ENCODE measurements at places on chromosomes 1 and 21.
A peak's percentile ranks its signal among the peaks of the same experiment; 100 is the strongest.

DNA sequence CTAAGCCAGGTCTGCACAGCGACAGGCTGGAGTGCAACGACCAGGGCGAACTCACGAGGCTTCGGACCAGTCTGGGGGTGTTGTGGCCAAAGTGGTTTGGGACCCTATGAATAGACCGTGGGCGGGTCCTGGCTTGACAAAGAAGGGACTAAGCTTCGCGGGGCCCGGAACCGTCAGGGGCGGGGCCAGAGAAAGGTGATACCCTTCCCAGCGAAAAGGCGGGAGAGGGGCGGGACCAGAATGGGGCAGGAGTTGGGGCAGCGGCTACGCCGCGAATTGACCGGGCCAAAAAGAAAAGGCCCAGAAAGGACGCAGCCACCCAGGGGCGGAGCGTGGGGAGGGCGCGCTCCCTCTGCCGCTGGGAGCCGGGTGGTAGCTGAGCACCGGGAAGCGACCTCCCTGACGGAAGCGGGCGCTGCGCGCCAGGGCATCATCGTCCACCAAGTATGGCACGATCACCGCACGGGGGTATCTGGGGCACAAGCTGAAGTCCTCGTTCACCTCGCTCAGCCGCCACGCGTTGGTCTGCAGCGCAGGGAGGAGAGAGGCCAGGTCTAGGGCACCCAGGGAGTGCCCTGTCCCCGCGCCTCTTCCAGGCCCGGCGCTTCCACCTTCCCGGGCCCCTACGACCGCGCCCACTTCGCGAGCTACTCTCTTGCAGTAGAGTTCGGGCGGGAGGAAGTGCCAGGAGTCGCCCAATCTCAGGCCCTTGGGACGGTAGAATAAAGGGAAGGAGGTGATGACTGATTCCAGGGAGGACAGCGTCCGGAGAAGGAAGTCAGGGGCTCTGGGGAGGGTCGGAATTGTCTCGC, 6.7 kb upstream of the FAM167B start:
- no peak for DNase-seq

- peak; percentile 60 for DNase-seq
Measured at GRCh38 chr1:226870401-226871279, at the start of gene PSEN2. Gene PSEN2 (plus strand): TSS chr1:226870616. CDS start chr1:226881908, 11,292 bp downstream.

GRCh38 chr1:89922911-89923310, 72.0 kb upstream of the ZNF326 start:
- no peak for DNase-seq

- no peak for DNase-seq
Measured at GRCh38 chr1:77511440-77511840, 171.0 kb downstream of the ZZZ3 start.

DNA sequence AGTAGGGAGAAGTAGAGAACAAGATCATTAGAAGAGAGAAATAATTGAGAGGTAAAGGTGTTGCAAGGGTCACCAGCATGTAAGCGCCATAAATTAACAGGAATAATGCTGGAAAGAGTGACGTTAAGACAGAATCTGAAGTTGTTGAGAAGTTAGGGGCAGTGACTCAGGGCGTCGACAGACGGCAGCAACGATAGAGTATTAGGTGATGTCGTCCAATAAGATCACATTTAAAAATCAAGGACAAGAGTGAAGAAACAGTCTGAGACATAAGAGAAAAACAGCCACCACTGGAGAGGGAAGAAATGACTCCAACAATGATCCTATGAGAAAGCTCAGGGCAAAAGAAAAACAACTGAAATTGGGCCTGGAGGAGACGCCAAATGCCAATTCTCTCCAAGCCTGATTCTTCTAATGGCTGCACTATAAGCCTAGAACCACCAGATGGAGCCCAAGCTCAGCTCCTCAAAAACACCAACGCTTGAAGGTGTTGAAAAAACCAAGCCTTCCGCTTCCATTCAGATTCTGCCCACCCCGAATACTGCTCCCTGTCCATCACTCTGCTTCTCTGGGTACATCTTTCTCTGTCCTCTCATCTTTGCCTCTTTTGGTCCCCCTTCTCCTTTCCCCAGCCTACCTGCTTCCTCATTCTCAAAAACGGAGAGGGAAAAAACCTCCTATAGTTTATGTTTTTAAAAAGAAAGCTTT, 70.0 kb downstream of the LUZP1 start:
- peak; percentile 16 for DNase-seq

- no peak for DNase-seq
Measured at GRCh38 chr1:58939146-58939545, 155.3 kb upstream of the JUN start.

DNA sequence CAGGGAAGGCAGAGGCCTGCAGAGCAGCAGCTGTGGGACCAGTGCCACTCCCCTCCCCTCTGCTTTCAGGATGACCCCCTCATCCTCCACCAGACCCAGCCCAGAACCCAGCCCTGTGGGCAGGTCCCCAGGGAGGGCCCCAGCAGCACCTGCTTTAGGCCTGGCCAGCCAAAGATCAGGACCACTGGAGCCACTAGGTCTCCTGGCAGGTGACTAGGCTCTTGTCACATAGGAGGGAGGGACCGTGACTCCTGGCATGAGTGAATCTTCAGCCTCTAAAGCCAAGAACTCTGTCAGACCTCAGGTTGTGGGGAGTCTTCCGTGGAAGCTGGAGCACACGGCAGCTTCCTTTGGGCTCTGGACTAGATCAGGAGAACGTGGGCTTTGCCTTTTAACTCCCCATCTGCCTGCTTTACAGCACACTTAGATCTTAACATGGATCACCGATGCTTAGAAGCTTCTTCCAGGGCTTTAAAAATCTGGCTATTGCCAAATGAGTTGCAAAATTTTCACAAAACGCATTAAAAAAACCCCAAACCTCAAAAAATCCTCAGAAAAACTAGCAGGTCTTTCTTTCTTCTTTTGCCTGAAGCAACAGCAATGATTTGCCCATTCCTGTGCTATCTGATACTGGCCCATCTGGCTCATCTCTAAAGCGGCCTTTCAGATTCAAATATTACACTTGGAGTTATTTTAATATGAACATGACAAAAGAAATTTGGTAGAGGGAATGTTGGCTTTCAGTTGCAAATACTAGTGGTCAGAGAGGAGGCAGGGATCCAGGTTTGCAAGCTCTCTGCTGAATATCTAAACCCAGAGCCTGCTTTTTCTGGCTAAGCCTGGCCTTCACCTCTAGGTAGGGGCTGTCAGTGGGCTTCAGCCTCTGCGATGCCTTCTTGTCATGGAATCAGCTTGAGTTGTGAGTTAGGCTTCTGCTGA, 235.2 kb downstream of the SDCCAG8 start:
- DNase-seq: no peak

- no peak for DNase-seq
Measured at GRCh38 chr1:183920651-183921050, 115.7 kb downstream of the RGL1 start.

DNA sequence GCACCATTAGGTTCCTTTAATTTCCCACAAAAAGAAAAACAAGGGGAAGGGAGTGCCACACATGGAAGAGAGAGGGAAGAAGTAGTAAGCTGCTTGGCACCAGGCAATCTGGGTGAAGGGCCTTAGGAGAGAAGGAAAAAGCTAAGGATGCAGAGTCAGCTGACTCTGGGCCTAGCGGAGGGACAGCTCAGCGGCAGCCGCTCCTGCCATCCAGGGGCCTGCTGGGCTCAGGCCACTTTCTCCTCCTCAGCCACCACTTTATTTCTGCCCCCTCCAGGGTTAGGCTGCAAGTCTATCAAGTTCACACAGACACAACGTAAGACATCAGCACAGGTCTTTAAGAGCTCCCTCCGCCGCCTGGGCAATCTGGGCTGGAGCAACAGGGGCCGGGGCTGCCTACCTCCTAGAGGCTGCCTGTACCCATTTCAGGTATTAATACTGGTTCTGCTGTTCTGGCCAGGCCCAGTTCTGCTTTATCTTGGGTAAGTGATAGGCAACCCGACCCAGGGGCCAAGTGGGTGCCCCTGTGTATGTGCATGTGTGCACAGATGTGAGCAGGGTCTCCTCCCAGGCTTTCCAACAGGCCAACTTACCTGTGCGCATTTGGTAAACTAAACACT, 53.6 kb downstream of the SLC45A1 start:
- no peak for DNase-seq

GRCh38 chr1:155011004-155011416, 8.4 kb downstream of the ZBTB7B start:
- DNase-seq: no peak

DNA sequence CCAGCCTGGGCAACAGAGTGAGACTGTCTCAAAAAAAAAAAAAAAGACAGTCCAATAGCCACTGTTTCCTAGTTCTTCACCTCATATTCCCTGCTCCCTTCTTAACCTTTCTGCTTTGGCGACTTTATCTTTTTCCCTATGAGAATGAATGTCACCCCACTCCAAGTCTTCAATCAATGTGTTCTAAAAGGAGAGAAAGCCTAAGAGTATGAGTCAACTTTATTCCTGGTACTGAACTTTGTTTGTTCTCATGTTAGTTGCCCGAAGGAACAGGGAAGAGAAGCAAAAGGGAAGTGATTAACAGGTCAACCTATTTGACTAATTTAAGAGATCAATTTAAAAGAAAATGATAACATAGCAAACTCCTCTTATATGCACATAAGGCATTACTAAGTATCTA, 39.9 kb upstream of the SLC16A1 start:
- no peak for DNase-seq

GRCh38 chr1:8202182-8202905, 115.6 kb upstream of the SLC45A1 start:
- DNase-seq: no peak

- no peak for DNase-seq
Measured at GRCh38 chr1:205359771-205360565, 3.2 kb upstream of the KLHDC8A start.

DNA sequence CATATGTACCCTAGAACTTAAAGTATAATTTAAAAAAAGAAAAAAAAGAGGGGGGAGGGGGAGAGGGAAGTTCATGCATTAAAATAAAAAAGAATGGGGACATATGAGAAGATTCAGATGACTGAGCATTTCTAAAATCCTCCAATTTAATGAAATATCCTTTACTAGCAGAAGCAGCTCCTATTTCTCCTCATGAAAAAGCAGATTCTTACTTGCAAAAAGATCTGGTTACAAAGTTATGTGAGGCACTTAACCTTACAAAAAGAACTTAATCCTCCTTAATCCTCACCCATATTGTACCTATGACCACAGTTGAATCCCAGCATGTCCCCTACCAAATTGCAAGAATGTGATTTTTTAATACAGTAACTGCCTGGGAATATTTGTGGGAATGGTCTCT, 298.5 kb downstream of the SRGAP2C start:
- DNase-seq: no peak

DNA sequence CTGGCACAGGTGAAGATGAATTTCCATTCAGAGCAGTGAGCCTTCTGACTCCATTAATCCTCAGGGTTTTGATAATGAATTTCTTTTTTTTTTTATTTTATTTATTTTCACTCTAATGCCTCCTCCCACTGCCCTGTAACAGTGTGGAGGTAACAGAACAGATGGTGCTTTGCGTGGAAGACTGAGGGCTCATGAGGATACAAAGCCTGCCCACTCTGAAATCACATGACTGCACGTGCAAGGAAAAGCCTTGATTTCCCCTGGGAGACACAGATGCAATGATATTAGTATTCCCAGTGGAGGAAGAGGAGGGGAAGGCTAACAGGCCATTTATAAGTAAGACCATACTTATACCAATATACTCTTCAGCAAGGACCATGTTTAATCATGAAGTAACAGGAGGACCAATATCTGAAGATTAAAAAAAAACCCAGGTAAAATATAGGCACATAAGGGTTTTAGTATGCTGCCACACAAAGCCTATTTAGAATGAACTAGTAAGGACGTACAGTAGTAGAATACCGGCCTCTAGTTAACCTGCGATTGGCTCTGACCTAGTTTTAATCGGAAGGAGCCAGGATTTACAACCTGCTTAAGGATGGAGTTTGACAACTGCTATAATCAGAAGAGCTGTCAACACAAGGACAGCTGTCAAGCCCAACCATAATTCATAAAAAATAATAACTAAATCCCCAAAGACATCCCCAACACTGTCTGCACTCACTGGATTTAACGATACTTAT, 69.6 kb downstream of the LHX4 start:
- DNase-seq: no peak

DNA sequence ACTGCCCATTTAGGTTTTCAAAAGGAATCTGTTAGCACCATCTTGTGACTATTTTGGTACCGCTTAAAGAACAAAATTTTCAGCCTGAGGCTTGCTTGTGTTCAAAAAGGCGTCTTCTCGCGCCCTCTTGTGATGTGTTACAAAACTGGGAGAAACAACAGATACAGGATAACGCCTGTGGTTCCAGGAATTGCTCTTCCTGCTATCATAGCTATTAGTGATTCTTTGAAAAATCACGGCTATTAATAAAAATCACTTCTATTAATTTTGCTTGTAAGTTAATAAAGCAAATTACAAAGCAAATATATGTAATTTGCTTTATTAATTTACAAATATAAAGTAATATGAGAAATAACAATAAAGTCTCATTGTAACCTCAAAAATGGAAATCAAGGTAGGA, 82.2 kb upstream of the ABCD3 start:
- no peak for DNase-seq

DNA sequence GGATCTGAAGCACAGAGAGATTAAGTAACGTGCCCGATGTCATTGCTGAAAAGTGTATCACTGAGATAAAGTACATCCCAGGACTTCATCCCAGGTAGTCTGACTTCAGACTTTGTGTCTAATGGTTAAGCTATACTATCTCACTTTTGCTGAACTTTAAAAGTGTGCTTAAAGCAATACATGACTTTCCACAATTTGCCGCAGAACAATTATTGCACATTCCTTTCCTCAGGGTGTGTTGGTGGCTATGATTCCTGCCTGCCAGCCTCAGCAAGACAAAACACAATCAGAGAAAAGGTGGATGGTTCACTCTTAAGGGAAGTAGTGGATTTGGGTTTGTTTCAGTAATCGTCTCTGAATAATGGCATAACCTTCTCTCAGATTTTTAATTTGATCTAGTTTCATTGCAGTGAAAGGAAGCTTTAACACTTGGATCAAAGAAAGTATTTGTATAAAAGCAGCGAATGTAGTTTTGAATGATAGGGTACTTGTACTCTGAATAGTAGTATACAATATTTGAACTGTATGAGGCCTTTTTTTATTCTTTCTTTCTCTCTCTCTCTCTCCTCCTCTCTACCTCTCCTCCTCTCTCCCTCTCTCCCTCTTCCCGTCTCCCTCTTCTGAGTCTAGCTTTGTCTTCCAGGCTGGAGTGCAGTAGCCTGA, 47.0 kb downstream of the CNST start:
- no peak for DNase-seq
